Femur (tissue), 1 donor: ENCODE measurements at places on chromosomes 4 and X.

- DNase-seq: no peak
Measured at GRCh38 chr4:71441186-71442169, 102.7 kb downstream of the SLC4A4 start.

- no peak for DNase-seq
Measured at GRCh38 chrX:12868747-12869146, 1.9 kb downstream of the TLR7 start.

- no peak for DNase-seq
Measured at GRCh38 chr4:52367282-52367830, 291.7 kb downstream of the USP46 start.

- DNase-seq: no peak
Measured at GRCh38 chrX:12973561-12974304, 1.2 kb upstream of the TMSB4X start.

DNA sequence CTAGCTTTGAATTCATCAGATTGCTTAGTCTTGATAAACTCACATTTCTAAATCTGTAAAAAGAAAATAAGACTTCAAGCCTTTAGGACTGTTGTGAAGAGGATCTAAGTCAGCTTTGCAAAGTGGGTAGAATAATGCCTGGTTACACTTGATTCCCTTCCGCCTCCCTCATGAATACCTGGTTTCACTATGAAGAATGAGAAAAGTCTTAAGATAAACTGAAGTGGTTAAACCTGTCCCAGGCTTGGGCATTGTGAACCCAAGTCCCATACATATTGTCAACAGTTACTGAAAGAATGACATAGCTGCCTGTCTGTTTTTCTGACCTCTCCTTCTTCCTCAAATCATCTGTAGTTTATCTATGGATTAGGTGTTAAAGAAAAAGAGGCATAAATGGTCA, 16.7 kb upstream of the GBA3 start:
- no peak for DNase-seq

DNA sequence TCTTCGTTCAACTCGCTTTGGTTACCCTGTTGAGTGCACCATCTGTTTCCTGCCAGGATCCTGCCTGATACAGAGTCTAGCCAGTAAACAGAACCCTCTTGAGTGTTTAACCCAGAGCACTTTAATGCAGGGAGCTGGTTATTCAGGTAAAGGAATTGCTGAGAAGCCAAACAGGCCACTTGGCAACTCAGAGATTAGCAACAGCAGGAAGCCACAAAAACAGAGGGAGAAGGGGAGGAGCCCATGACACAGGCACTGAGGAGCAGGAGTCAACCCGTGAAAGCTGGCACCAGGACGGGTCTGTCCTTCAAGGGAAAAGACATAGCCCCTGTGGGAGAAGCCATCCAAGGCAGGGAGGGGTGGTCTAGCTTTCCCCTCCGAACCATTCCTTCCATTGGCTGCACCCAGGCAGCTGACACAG, 641.4 kb downstream of the ZNF674 start:
- no peak for DNase-seq

- no peak for DNase-seq
Measured at GRCh38 chrX:56554870-56555269, 8.6 kb upstream of the UBQLN2 start.

- no peak for DNase-seq
Measured at GRCh38 chrX:7285765-7286164, 137.8 kb upstream of the PUDP start.

GRCh38 chr4:122045533-122045932, 93.7 kb upstream of the TRPC3 start:
- DNase-seq: peak; percentile 36

- no peak for DNase-seq
Measured at GRCh38 chrX:19660604-19661255, 145.4 kb upstream of the MAP3K15 start.

DNA sequence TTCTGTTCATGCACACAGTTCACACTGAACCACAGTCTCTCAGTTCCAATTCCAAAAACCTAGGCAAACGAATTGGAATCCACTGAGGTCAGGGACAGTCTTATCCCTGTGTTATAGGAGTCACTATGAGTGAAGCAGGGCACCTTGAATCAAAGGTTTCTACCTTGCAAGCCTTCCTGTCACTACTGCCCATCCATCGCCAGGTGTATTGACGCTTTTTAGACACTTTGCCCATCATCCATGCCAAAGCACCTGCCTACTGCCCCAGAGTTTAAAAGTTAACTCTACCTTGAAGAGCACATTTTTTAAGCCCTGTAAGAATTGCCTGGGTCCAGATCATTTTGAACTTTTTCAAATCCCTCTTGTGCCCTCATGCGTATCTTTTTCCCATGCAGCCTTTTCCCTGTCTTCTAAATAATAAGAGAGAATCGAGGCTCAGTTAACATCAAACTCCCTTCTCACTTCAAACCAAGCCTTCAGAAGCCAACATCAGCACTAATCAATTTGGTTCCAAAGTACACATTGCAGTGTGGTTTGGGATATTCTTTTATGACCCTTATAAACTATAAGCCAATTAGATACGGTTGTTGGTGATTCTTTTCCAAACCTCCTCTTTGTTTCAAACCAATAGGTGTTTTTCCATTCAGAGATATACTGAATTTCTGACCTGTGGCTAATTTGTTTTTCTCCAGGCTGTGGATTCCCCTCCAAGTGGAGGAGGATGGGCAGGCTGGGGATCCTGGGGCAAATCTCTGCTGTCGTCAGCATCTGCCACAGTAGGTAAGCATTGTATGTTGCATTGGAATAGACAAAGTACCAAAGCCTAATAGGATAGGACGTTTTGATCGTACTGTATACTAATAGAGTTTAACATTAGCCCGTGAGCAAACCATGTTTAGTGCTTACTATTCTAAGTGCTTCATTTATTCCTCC, 23.7 kb downstream of the FAM114A1 start:
- no peak for DNase-seq

GRCh38 chr4:153465140-153465539, 1.0 kb upstream of the TMEM131L start:
- no peak for DNase-seq

GRCh38 chr4:82666970-82667665, 105.3 kb upstream of the TMEM150C start:
- no peak for DNase-seq

DNA sequence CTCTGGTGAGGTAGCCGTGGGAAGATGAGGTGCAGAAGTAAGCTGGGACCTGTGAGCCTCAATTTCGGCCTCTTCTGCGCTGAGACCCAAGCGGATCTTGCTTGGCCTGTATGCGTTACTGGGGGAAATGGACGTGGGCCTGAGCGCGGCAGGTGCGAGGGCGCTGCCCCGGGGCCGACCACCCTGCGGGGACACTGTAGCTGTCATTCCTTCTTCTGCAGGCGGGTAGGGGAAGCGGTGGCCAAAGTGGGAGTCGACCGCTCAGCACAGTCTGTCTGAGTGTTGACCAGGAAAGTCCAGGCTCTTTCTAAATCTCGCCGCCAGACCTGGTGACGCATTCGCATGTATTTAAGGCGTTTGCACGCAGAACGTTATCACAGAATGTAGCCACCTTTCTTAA, 3.3 kb upstream of the LRAT start:
- no peak for DNase-seq

- peak; percentile 33 for DNase-seq
Measured at GRCh38 chr4:142435599-142436235, 410.4 kb downstream of the INPP4B start.

DNA sequence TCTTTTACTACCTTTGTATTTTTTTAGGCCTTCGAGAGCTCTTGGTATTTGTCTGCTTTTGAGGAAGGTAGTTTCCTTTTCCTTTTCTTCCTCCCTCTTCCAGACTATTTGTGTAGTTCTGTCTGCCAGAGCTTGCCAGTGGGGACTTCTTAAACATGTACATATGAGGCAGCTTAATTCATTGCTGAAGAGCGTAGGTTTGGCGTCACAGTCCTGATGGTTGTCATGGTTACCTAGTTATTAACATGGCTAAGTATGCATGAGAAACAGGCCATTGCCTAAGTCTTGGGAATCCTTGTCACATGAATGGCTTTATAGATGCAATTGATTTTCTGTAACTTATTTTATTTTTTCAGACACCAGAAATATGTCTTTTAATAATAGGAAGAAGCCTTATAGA, 48.5 kb upstream of the ARMCX2 start:
- peak; percentile 24 for DNase-seq

DNA sequence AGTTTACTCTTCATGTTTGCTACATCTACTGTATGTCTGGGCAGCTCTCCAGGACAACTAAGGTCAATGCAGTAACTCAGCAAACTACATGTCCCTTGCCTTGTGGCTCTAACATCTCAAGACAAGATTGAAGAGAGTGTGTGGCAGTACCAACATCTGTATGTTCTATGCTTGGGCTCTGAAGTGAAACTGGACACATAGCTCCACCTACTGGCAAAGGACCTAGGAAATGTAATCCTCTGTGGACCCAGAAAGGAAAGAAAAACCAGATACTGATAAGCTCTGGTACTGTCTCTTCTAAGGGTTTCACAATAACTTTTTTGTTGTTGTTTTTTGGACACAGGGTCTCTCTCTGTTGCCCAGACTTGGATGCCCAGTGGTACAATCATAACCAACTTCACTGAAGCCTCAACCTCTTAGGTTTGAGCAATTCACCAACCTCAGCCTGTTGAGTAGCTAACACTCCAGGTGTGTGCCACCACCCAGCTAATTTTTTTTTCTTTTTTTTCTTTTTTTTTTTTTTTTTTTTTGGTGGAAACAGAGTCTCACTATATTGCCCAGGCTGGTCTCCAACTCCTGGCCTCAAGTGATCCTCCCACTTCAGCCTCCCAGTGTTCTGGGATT, 64.1 kb downstream of the QDPR start:
- peak; percentile 43 for DNase-seq

GRCh38 chr4:36099509-36099908, 144.8 kb downstream of the ARAP2 start:
- no peak for DNase-seq

- no peak for DNase-seq
Measured at GRCh38 chrX:42832764-42833549, 55.0 kb upstream of the PPP1R2C start.

GRCh38 chrX:52933976-52934703, 24.2 kb downstream of the FAM156A start:
- DNase-seq: no peak

GRCh38 chr4:25128671-25129070, 31.6 kb downstream of the SEPSECS start:
- DNase-seq: no peak

- peak; percentile 37 for DNase-seq
Measured at GRCh38 chr4:108398316-108398715, 222.1 kb upstream of the RPL34 start.

- DNase-seq: no peak
Measured at GRCh38 chr4:56062106-56062505, 113.4 kb downstream of the CEP135 start.

- DNase-seq: no peak
Measured at GRCh38 chrX:105515561-105515960, 295.1 kb upstream of the TEX13A start.

DNA sequence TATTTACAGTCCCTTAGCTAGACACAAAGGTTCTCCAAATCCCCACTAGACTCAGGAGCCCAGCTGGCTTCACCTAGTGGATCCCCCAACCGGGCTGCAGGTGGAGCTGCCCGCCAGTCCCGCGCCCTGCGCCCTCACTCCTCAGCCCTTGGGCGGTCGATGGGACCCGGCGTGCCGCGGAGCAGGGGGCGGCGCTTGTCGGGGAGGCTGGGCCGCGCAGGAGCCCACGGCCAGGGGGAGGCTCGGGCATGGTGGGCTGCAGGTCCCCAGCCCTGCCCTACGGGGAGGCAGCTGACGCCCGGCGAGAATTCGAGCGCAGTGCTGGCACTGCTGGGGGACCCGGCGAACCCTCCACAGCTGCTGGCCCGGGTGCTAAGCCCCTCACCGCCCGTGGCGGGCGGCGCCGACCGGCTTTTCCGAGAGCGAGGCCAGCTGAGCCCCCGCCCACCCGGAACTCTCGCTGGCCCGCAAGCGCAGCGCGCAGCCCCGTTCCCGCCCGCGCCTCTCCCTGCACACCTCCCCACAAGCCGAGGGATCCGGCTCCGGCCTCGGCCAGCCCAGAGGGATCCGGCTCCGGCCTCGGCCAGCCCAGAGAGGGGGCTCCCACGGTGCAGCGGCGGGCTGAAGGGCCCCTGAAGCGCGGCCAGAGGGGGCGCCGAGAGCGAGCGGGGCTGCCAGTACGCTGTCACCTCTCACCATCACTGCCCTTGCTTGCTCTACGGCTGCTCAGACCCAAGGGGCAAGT, 39.4 kb downstream of the WFS1 start:
- peak; percentile 61 for DNase-seq

GRCh38 chr4:167779280-167779679, 313.1 kb upstream of the ANXA10 start:
- no peak for DNase-seq

- DNase-seq: no peak
Measured at GRCh38 chr4:4637710-4638109, 95.9 kb upstream of the STX18 start.

- no peak for DNase-seq
Measured at GRCh38 chrX:47802589-47802988, 34.1 kb upstream of the ZNF81 start.

DNA sequence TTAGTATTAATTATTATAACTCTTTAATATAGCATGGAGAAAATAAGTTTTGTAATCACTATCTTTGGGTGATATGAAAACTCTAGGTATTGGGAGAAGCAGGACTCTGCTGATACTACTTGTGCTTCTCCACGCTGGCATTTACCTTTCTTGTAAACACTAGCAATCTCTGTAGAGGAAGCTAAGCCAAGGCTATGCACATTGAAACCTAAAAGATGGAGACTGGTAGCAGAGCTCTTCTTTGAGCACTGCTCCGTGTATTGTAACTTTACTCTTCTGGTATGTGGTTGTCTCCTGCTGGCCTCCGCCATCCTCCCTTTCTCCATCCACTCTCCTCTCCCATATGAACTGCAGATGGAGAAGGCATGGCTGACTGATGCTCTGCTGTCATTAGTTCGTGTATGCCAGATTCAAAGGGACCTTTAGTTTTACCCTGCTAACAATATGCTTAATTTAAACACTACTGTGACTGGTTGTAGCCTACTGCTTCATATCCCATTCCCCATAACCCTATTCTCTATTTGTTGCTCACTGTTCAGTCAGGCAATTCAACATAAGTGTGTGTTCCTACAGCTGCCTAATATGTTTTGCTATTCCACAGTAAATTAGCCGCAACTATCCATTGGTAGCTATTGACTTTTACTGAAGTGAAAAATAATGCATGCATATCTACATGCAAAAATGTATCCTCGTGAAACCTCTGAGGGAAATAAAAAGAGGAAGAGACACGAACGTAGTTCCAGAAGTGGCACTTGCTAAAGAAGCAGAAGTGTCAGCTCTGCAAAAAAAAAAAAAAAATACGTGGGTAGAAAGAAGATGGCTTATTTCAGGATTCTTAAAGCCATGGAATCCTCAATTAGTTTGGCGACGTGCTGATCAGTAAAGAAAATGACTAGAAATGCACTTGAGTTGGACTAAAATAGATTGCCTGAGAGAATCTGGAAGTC, 55.6 kb upstream of the CCSER1 start:
- no peak for DNase-seq

GRCh38 chrX:50622751-50623150, 152.1 kb upstream of the DGKK start:
- DNase-seq: no peak

GRCh38 chr4:76559236-76560071, 124.4 kb downstream of the SHROOM3 start:
- DNase-seq: no peak
